Peyer's patch (tissue), 4 donors: ENCODE measurements at places on chromosomes 3 and 15. TPM values are rescaled to one million over a fixed set of nuclear protein-coding genes. Genes with fewer than 3 reads are reported as not detected.

Gene CELF6
- 3.6 TPM for total RNA-seq

GRCh38 chr3:43484926-43485488 lies 136.8 kb downstream of the ANO10 start:
- H3K4me3 ChIP-seq, result no peak overlapping the region
- no peaks in the 10 kb centered on the region for H3K36me3 ChIP-seq
- no peak overlapping the region for H3K27ac ChIP-seq
- DNase-seq, result no peak

Gene MLH1
- total RNA-seq, result 22.7 TPM

Gene TBC1D23
- 57.4 TPM for total RNA-seq
